ENCODE measurements at places on chromosomes 2 and 18.

DNA sequence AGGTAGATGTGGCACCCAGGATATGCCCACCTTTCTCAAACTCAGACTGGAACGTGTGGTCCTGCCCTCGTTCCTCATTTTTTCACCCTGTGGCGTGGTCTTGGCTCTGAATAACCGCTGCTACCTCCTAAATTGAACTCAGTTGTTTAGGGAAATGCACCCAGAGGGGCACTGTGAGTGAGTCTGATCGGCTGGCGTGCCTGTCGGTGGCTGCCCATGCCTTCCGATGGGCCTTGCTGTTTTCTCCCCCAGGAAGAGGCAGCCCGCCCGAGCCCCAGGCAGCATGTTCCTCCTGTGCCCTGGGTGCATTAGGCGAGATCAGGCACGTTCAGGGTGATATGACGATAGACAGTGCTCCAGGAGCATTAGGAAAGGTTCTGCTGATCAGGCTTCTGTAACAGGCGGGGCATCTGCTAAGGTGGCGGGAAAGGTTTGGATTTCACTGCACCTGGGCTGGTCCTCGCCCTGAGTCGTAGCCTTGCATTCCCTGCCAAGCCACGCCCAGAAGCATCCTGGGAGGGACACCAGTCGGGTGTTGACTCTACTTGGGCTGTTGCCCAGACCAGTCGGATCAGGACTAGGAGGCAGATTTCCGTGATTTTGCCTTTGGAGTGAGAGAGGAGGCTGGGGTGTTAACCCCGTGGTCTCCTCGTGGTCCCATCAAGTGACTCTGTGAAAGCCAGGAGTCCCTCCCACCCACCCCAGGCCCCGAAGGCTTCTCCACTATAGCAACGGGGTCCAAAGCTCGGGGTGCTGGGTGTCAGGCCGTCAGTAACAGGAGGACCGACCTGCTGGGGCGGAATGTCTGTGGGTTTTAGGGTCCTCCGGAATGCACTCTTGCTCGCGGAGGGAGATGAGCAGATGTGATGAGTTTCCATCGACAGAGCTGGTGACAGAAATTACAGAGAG lies 75.1 kb downstream of the SH3BP4 start:
- DNase-seq, result no peak

GRCh38 chr2:75100011-75100800 lies 99.1 kb downstream of the TACR1 start:
- no peak for DNase-seq

DNA sequence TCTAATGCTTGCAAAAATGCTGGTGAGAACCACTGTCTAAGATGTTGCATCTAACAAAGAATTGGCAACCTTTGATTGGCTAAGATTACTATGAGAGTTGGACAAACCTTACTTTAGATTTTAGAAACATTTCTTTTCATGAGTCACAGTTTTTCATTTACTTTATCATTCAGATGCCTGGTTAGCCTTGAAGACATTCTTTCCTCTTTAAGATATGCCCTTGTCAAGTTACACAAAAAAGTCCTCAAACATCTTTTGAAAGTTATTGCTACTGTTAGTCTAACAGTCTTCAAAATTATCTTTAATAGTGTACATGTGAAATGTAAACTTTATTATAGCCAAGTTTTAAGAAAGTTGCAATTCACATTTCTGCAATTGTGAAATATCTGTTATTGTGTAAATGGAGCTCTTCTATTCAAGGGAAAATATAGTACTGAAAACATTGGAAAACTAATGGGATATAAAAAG lies 276.3 kb downstream of the RND3 start:
- DNase-seq, result no peak

DNA sequence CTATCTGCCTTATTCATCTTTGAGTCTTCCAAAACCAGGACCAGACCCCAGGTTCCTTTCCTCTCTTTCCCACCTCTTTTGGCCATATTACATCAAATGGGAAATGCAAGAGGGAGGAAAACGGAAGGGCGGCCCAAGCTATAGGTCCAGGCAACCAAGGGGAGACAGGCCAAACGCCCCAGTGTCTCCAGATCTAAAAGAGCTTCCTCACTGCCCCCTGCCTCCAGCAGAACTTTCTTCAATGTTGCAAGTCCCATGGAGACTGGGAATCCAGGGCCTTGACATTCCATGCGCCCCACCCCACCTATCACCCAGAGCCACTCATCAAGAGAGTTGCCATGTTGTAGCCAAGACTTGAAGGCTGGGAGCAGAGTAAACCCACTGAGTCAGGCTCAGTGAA lies 15.4 kb downstream of the TNS1 start:
- DNase-seq, result no peak

Measured in AML-193 (cell line).